ENCODE measurements at places on chromosomes 16 and 17.

DNA sequence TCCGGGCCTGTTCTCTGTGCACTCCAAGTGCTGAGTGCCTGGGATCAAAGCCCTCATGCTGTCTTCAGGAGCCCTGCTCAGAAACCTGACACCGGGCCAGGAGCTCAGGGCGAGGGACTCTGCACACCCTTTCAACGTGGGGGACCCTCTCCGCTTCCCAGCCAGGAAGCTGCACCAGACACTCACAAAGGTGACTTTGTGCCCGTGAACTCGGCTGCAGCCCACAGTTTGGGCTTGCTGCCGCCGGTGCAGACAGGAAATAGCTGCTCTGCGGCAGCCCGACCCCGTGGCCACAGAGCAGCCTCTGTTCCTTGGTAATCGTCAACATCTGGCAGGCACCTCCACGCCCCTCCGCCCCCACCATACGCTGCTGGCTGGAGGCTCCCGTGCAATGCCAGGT lies 93.4 kb upstream of the METRNL start:
- peak; percentile 28 for DNase-seq

GRCh38 chr17:7023576-7024401 lies 939 bp downstream of the BCL6B start:
- peak; percentile 91 for DNase-seq

DNA sequence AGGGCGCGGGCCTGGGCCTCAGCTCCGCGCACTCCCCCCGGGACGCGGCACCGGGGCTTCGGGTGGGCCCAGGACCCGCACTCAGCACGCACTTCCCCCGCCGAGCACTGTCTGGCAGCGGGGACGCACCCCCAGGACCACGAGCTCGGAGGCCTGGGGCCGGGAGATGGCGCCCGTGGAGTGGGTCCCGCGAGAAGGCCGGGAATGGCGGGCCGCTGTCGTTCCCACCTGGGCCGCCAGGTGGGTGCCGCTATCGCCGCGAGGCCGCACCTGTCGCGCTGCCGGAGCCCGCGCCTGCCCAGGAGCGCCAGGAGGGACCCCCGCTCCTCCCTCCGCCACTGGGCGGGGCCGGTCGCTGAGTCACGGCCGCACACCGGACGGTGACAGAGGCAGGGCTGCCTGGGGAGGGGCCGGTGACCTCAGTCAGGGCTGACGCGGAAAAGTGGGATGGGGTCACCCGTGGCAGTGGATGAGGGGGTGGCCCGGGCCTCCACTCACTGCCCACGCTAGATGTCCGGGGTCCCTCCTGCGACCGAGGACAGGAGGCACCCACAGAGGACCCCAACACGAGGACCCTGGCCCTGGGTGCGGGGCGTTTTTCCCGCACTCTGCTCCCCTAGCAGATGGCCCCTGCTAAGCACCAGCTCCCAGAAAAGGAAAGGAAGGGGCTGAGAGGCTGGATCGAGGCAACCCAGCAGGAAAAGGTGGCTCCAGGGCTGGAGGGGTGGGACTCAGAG lies 6.9 kb upstream of the ACTG1 start:
- DNase-seq: peak; percentile 57

DNA sequence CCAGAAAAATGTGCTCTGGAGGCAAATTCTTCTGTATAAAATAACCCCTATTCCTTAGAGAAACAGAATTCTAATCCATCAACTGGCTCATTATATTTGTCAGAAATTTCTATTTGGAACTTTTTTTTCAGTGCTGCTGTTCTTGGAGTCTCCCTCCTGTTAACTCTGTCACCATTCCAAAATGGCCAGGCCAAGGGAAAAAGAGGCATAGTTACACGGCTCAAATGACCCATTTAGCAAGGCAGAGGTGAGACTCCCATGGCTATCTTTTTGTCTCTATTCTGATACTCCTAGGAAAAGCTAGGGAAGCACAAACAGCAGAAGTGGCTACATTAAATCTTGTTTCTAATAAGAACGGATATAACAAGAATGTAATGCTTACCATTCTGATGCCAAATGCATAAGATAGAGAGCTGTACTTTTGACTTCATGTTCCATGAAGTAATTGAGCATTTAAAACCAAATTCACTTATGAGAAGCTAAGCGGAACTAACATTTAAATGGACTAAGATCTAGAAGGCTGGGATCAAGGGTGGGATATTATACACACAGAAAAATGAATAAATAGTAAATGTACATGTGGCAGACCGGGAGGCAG lies 64.4 kb upstream of the CORO6 start:
- no peak for DNase-seq

- no peak for DNase-seq
Measured at GRCh38 chr17:44598329-44598728, 41.0 kb downstream of the FZD2 start.

DNA sequence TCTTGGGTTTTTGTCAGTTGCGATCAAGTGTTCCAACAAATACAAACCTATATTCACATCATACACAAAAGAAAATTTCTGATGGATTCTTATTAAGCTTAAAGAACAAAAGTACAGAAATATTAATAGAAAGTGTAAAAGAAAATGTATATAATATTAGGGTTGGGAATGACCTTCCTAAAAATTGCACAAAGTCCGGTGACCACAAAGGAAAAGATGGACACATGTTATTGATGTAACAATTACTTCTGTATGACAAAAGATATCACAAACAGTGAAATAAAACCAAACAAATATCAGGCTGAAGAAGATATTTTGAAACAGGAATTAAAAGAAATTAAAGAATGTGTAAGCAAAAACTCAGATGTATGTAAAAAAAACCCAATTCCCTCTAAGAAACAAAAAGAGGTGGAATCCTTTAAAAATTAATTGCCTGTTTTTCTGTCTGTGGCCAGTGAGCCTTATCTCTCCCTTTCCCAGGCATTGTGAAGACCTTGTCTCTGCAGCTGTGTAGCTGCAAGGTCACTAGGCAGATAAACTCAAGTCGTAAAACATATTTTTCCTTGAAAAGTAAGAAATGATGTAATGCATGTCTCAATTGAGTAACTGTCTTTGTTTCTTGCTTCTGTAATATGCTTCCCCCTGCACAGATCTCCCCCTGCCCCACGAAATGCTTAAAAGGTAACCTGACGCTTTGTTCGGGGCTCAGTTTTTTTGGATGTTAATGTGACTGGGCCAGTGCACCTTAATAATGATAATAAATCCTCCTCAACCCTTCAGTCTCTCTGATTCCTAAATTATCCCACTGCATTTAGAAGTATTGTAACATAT lies 2.8 kb downstream of the ST6GALNAC1 start:
- DNase-seq: no peak

GRCh38 chr16:54812229-54812628 lies 118.4 kb upstream of the IRX5 start:
- DNase-seq: no peak

- DNase-seq: no peak
Measured at GRCh38 chr17:28071891-28072606, 29.6 kb downstream of the NLK start.

GRCh38 chr17:45748731-45749310 lies 35.3 kb upstream of the CRHR1 start:
- DNase-seq: no peak

- no peak for DNase-seq
Measured at GRCh38 chr16:64356267-64356666, 765.6 kb downstream of the CDH11 start.

- DNase-seq: no peak
Measured at GRCh38 chr17:52154466-52154865, 4.0 kb downstream of the CA10 start.

GRCh38 chr16:28826141-28826540 lies 3.3 kb downstream of the ATXN2L start:
- no peak for DNase-seq

GRCh38 chr16:88289968-88290401 lies 92.8 kb upstream of the ZNF469 start:
- DNase-seq: no peak

GRCh38 chr17:29060475-29060874 lies 17.5 kb downstream of the PIPOX start:
- DNase-seq: no peak

DNA sequence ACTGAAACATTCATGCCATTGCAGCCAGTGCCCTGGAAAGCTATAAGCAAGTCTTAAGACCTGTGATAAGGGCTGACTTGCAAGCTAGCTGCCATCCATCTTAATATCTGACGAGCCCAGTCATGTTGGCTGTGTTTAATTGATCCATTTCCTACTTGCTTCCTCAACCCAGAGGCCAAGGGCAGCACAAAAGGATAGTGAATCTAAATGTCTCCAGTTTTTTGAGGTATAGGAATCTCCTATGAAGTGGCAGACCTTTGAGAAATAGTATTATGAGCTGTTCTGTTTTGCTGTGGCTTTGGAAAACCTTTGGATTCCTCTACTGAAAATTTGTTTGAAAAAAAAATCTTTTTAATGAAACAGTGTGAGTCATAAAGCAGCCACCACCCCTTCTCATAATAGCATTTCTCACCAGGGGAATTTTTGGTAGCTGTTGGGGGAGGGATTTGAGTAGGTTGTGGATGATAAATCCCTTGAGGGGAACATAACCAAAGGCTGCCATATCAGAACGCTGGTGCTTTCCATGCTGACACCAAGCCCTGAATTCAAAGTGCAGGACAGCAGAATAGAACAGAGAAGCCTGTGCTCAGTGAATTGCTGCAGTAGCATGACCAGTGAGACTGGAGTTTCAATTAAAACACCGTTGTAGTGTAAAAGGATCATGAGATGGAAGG lies 12.9 kb downstream of the ZNRF1 start:
- DNase-seq: peak; percentile 40

GRCh38 chr16:88841521-88842307 lies 15.0 kb downstream of the GALNS start:
- DNase-seq: no peak

DNA sequence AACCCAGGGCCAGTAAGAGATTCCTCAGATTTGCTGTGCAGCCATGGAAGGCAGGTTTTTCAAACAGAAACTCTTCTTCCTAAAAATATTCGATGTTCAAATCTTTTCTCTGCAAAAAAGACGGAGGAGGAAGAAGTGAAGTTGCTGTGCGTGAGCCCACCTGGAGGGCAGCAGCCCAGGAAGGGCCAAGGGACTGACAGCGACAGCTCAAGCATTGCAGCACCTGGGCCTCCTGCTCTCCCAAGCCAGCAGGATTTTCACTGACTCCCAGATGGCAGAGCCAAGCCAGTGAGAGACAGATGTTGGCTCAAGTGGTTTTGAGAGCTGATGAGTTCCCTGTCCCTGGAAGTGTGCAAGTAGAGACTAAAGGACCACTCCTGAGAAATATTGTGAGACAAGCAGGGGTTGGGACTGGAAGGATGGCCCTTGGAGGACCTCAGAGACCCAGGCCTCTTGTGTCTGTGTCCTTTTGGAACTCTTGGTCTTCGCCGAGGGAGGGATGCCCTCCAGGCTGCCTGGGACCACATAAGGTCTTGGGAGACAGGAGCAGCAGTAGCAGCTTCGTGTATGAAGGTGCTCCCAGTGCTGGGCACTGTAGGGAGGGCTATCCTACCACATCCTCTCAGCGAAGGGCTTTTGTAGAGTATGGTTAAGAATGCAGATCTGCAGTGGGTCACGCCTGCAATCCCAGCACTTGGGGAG lies 29.3 kb upstream of the TNFRSF13B start:
- no peak for DNase-seq

GRCh38 chr17:49898366-49899190 lies 50.7 kb upstream of the TAC4 start:
- DNase-seq: no peak

- DNase-seq: no peak
Measured at GRCh38 chr16:8931859-8932258, 31.8 kb downstream of the USP7 start.

DNA sequence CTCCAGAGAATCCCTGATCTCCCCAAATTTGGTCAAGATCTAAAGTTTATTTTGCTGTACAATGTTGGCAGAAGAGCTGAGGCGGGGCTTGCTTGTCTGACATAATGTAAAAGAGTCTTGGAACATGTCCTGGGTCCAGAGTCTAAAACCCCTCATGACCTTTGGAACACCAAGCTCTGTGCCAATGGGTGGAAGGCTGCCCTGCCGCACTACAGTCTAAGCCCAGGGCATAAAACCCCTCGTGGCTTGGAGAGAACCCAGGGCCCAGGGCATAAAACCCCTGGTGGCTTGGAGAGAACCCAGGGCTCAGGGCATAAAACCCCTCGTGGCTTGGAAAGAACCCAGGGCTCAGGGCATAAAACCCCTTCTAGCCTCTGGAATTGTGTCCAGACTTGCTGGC lies 36.7 kb downstream of the CCDC57 start:
- no peak for DNase-seq

- DNase-seq: no peak
Measured at GRCh38 chr17:73043686-73044581, 48.6 kb downstream of the SLC39A11 start.

DNA sequence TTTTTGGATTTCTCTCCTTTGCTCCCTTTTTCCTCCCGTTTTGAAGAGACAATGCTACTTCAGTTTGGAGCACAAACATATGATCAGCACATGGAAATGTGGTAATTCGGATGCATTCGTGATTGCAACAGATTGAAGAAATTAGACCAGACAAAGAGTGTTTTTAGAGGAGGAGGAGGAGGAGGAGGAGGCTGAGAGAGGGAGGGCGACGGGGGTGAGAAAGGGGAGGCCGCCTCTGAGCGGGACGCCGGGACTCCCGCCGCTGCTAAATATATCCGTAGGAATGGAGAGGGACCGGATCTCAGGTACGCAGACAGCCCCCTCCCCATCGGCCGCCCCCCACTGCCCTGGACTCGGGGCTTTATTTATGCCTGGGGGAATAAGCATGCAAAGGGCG lies 179.3 kb downstream of the SEC14L1 start:
- DNase-seq: no peak

GRCh38 chr17:77126519-77126918 lies 14.2 kb upstream of the SEC14L1 start:
- no peak for DNase-seq

GRCh38 chr16:3321816-3322215 lies 16.5 kb downstream of the ZNF75A start:
- no peak for DNase-seq

GRCh38 chr16:46817961-46818360 lies 13.0 kb downstream of the C16orf87 start:
- no peak for DNase-seq

- DNase-seq: no peak
Measured at GRCh38 chr17:50420419-50421112, 5.5 kb upstream of the ACSF2 start.

GRCh38 chr17:1480747-1481465 lies 11.6 kb downstream of the MYO1C start:
- no peak for DNase-seq

GRCh38 chr17:37429453-37429852 lies 22.8 kb downstream of the TADA2A start:
- no peak for DNase-seq

DNA sequence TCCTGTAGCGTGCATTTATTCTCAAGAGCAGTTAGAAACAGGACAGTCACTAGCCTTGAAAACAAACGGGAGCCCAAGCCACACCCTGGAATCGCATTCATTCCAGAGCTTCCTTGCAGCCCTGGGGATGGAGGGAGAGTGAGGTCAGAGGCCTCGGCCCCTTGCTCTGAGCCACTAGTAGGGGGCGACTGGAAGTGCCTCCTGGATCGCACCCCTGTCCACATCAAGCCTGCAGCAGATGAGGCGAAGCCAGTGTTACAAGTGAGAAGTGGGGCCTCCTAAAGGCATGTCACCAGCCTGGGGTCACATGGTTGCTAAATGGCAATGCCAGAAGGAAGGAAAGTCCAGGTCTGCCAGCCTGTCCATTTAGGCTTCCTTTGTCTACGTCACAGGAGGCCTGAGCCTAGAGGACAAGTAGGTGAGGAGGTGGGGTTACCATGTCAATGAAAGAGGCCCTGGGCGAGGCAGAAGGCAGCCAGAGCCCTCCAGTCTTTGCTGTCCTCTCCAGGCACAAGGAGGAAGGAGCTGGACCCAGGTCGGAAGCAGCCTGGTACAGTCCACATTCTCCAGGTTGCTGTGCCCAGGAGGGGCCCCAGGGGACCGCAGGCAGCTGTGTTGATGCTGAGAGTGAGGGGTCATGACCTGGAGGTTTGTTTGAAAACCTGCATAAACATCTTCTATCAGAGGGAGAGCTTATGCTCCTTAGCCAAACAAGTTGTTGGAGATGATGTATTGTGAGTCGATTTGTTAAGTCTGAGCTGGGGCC lies 3.0 kb upstream of the RCVRN start:
- no peak for DNase-seq

Data from activated T-cell treated with anti-CD3 and anti-CD28 coated beads for 4 hours (primary cell).